ENCODE measurements at places on chromosomes 5 and 9.

GRCh38 chr5:28574606-28575005 is 1536.2 kb upstream of the CDH9 start:
- DNase-seq: no peak

GRCh38 chr9:129895376-129896268 is 60.4 kb downstream of the USP20 start:
- DNase-seq: no peak

DNA sequence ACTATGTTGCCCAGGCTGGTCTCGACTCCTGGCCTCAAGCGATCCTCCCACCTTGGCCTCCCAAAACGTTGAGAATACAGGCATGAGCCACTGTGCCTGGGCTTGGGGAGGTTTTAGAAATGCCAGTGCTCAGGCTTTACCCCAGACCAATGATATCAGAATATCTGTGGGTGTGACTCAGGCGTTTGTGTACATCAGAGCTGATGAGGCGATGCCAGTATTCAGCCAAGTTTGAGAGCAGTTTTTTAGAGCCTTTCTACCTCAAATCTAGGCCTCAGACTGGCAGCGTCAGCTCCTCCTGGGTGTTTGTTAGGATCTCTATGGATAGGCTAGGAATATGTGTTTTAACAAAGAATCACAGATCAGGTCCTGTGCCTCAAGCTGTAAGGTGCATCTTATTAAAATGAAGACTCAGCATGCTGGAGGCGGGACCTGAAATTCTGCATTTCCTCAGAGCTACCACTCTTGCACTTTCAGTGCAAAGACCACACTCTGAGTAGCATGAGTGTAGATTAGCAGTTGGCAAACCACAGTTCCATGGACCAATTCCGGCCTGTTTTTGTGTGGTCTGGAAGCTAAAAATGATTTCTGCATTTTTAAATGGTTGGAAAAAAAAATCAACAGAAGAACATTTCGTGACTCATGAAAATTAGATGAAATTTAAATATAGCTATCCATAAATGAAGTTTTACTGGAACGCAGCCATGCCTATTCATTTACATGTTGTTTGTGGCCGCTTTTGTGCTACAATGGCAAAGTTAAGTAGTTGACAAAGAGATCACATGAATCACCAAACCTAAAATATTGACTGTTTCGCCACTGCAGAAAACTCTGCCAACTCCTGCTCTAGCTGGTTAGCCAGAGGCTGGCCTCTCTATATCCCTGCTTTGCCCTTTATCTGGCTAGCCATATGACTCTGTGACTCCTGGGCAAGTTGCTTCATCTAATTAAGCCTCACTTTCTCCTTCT is 92.2 kb downstream of the KLF4 start:
- DNase-seq: no peak

- DNase-seq: no peak
Measured at GRCh38 chr5:83983852-83984251, 263.2 kb upstream of the HAPLN1 start.

GRCh38 chr5:68304421-68305052 is 89.0 kb downstream of the PIK3R1 start:
- DNase-seq: no peak

GRCh38 chr9:121278477-121279261 is 10.7 kb downstream of the GSN start:
- DNase-seq: peak; percentile 67

DNA sequence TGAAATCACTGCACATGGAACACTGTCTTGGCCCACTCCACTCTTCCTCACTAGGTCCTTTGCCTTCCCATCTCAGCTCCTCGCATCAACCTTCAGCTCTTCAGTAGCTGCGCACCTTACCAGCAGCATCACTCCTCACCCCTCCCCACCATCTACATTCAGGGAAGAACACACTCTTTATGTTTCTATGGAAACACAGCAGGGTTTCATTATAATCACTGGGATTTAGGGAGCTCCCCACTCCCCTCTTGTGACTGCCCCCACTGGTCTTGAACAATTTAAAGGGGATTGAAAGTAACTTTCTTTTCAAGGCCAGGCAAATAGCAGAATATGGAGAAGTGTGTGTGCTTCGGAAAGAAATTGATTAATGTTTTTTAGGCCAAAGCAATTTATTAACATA is 111.2 kb downstream of the INSYN2B start:
- DNase-seq: no peak

- DNase-seq: no peak
Measured at GRCh38 chr5:39194466-39195136, 24.8 kb downstream of the FYB1 start.

DNA sequence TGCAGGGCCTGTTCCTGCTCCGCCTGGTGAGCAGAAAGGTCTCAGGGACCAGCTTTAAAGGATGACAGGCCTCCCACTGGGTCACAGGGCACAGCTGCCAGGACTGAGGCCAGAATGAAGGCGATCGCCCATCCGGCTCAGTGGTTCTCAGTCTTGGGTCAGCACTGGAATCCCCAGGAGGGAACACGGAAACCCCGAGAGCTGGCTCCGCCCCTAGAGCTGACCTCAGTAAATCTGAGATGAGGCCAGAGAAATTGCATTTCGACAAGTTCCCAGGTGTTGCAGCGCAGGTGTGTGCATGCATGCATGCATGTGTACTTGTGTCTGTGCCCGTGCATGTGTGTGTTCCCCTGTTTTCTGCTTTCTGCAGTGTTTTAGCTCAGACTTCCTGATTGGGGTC is 47.2 kb upstream of the KCNMB1 start:
- DNase-seq: no peak

DNA sequence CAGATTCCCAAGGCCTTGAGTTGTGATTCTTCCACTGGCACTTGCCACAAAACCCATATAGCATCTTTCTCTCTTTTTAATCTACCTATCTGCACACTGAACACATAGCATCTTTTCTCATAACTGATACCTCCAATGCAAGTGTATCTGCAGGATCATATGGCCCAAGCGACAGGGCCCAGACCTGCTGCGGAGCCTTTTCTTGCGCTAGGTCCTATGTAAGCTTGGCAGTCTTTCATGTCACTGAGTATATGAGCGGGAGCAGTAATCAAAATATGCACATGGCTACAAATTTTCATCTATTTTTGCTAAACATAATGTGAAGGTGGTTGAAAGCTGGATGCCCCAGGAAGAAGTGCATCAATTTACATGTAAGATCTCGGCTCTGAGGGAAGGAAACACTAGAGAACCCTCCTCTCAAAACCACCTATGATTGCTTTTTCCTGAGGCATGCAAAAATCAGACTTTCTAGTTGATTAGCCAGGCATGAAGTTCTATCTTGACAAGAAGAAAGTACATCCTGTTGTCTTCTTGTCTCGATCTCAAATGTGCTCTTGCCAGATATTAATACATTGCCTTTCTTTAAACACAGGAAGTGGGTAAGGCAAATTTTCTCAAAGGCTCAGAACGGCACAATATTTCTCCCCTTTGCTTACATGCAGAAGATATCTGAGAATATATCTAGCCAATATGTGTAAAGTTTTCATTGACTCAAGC is 26.9 kb upstream of the CEMIP2 start:
- DNase-seq: no peak

GRCh38 chr5:124795829-124796228 is 49.4 kb upstream of the ZNF608 start:
- DNase-seq: no peak

DNA sequence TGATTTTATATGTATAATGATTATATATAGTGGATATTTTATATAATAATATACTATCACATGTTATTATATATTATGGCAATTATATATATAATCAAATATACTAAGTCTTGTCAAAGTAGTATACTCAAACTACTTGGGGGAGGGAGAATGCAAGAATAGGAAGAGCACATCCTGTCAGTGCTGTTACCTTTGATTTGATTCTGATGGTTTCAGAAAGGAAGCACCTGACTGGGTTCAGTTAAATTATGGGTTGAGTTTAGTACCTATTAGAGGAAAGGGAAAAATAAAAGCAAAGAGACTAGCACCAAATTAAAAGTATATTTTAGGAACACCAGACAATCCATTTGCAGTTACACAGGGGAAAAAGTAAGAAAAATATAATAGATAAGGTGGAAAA is 107.6 kb downstream of the GRIA1 start:
- no peak for DNase-seq

DNA sequence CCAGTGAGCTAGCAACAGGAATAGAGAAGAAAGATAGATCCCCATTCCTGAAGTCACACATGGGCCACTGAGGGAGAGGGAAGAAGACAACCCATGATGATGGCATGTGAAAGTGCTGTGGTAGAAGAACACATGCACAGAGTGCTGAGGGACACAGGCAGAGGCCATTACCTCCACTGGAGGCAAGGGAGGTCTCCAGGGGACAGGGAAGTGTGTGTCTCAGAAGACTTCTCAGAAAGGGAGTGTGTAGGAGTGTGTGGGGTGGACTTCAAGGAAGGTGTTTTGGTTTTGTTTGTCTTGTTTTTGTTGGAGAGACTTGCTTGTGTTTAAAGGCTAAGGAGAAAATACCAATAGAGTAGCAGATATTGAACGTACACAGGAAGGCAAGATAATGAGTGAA is 77.0 kb upstream of the SMARCA2 start:
- DNase-seq: no peak

DNA sequence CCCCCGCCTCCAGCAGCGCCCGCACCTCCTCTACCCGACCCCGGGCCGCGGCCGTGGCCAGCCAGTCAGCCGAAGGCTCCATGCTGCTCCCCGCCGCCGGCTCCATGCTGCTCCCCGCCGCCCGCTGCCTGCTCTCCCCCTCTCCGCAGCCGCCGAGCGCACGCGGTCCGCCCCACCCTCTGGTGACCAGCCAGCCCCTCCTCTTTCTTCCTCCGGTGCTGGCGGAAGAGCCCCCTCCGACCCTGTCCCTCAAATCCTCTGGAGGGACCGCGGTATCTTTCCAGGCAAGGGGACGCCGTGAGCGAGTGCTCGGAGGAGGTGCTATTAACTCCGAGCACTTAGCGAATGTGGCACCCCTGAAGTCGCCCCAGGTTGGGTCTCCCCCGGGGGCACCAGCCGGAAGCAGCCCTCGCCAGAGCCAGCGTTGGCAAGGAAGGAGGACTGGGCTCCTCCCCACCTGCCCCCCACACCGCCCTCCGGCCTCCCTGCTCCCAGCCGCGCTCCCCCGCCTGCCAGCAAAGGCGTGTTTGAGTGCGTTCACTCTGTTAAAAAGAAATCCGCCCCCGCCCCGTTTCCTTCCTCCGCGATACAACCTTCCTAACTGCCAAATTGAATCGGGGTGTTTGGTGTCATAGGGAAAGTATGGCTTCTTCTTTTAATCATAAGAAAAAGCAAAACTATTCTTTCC is 19.3 kb downstream of the CDKN2A start:
- DNase-seq: peak; percentile 74

GRCh38 chr5:118762291-118762690 is 226.1 kb downstream of the DTWD2 start:
- DNase-seq: no peak
